ENCODE measurements at places on chromosomes 13 and 19. TPM values are rescaled to one million over a fixed set of nuclear protein-coding genes. Genes with fewer than 3 reads are reported as not detected.

Gene NLRP11
- not detected for total RNA-seq

Gene SHANK1
- total RNA-seq, result not detected

Gene DIAPH3
- 11.4 TPM for total RNA-seq

DNA sequence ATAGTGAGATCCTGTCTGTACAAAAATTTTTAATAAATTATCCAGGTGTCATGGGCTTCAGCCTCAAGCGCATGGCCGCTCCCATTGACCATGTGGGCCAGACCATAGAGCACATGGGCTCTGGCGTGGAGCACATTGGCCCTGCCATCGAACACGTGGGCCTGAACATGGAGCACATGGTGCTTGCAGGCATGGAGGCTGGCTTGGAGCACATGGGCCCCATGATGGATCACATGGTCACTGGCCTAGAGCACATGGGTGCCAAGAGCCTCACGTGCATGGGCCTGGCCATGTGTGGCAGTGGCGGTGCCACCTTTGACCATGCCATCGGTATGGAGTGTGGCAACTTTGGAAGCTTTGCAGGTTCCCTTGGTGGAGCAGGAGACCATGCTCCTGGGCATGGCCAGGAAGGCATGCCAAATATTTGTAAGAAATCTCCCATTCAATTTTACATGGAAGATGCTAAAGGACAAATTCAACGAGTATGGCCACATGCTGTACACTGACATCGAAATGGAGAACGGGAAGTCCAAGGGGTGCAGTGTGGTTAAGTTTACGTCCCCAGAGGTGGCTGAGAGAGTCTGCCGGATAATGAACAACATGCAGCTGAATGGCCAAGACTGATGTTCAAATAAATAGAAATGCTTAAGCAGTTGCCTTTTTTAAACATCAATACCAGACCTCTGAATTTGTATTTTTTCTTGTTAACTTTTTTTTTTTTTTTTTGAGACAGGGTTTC lies 21.3 kb upstream of the SLC1A5 start:
- DNase-seq, result no peak

Measured in uterus (tissue), 4 donors.